Activated CD4-positive, alpha-beta memory T cell treated with anti-CD3 and anti-CD28 coated beads, Interleukin-2, amount 10 ng/mL, durations not matched to agents 7 days and 5 days (primary cell): ENCODE measurements at places on chromosomes 2 and 18.

DNA sequence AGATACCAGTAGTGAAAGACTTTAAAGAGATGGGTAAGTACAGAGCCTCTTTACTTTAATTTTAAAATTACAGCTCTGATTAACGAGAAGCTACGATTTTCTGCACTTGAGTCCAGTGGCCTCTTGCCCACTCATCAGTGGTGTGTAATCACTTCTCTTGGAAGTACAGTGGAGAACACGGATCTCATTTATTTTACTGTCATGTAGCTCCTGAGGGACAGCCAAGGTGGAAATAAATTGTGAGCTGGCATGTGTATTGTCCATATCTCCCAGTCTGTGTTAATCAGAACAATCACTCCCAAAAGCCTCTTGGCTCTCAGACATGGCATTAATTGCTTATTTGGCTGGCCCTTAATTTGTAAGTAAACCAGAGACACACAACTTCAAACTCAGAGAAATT, 69.4 kb downstream of the LOXHD1 start:
- no peak for DNase-seq
- H3K4me1 ChIP-seq = no peaks in the 10 kb centered on the region
- H3K27me3 ChIP-seq = peaks cover 32% of the 10 kb centered on the region
- H3K4me3 ChIP-seq = no peak overlapping the region

DNA sequence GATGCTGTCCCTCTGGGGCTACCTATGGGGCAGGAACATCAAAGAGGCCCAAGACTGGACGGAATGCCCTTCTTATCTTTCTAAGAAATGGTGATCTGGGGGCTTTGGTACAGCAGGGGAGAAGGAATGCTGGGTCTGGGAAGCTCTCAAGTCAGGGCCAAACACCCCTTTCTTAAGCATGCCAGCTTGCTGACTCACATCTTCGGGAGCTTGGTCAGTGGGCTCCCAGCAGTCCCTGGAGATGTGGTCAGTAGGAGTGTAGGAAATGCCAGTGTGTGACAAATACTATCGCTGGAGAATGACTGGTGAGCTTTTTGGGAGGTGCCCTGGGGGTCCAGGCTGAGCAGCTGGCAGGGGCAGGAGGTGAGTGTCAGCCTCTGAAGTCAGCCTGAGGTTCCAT, 105.0 kb upstream of the CDC42EP3 start:
- H3K4me3 ChIP-seq = no peak overlapping the region
- no peak for DNase-seq
- H3K36me3 ChIP-seq = peaks cover 7% of the 10 kb centered on the region
- no peak overlapping the region for H3K27ac ChIP-seq
- no peaks in the 10 kb centered on the region for H3K27me3 ChIP-seq

GRCh38 chr2:11024259-11024645, 112.5 kb downstream of the KCNF1 start:
- H3K4me3 ChIP-seq = no peak overlapping the region
- H3K27me3 ChIP-seq = peaks cover 2% of the 10 kb centered on the region
- H3K4me1 ChIP-seq = no peaks in the 10 kb centered on the region

DNA sequence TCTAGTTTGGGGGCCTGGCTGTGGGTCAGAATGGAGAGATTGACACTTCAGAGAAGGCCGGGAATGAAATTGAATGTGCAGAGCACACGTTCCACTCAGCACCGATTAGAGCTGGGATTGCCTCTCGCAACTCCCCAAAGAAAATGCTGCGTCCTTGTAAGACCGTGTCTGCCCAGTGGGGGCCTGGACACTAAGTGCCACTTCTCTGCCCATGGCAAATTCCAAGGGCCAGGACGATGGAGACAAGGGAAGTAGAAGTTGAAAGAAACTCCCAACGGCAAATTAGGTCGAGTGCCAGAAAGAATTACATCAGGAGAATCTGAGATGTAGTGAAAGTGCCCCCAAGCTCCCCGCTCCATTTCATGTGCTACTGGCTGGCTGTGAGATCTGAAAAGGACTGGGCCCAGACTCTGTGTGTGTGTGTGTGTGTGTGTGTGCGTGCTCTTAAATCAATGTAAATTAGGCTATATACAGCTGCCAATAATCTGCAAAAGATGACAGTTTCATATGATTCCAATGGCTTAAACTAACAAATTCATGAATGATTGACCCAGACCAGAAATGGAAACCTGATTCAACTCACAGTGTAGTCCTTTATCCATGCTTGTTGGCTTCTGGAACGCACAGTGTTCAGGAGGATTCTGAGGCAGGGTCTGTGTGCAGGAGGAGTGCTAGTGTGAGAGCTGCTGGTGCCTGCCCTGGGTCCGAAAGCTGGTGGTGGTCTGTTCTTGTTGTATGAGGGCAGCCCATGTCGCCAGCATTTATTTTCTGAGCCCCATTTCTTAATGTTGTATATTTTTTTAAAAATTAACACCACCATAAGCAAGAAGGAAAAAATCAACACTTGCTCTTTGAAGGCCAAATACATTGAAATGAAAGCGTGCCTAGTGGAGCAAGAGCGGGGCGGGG, 234.3 kb downstream of the AGAP1 start:
- no peak overlapping the region for H3K4me3 ChIP-seq
- H3K36me3 ChIP-seq = no peaks in the 10 kb centered on the region
- H3K4me1 ChIP-seq = no peaks in the 10 kb centered on the region
- no peaks in the 10 kb centered on the region for H3K27me3 ChIP-seq
- H3K27ac ChIP-seq = no peak overlapping the region

DNA sequence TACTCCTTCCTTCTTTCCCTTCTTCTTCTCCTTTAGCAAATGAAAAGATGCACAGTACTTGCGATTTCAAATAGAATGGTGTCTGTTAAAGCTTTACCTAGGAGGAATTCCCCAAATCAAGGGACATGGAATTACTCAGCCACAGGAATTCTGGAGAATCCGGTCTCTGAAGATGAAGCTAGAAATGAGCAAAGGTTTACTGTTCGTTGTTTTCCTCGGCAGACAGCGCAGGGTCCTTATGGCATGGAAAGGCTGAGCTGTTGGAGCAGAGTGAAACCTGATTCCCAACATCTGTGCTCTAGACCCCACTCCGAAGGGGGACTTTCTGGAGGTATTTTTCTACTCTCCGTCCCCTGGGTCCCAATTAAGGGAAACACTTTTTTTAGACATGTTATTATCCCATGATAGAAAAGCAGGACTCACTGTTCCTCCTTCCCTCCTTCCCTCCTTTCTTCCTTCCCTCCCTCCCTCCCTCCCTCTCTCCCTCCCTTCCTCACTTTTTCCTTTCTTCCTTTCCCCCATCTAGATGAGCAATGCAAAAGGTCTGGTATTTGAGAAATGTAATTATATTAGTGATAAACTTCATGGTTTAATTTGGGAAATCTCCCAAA, 47.1 kb downstream of the CDCA7 start:
- no peak for DNase-seq
- H3K4me1 ChIP-seq = peaks cover 8% of the 10 kb centered on the region
- H3K27ac ChIP-seq = no peak overlapping the region

GRCh38 chr18:63409301-63409700, 13.0 kb downstream of the VPS4B start:
- H3K4me3 ChIP-seq = no peak overlapping the region
- H3K27ac ChIP-seq = peak overlapping the region; percentile 82
- peak; percentile 48 for DNase-seq

GRCh38 chr2:225400060-225400511, 576 bp downstream of the NYAP2 start:
- H3K4me3 ChIP-seq = no peak overlapping the region
- DNase-seq = no peak
- H3K4me1 ChIP-seq = no peaks in the 10 kb centered on the region
- H3K36me3 ChIP-seq = no peaks in the 10 kb centered on the region
- H3K27me3 ChIP-seq = peaks cover 3% of the 10 kb centered on the region

DNA sequence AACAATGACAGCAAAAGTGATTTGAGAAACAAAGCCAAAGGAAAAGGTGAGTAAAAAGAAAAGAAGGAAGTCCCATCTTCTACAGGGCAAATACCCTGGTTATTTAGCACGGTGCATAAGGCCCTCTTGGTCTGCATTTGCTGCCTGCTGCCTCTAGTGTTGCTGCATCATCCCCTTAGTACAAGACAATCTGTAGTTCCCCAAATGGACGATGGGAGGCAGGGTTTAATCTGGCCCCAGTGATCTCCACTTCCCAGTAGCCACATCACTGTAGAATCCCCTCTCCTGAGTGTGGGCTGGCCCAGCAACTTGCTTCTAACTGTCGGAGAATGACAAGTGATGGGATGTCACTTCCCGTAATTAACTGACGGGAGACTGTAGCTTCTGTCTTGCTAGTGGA, 85.1 kb downstream of the CTAGE1 start:
- H3K4me1 ChIP-seq = peaks cover under 1% of the 10 kb centered on the region
- no peak overlapping the region for H3K27ac ChIP-seq
- no peaks in the 10 kb centered on the region for H3K36me3 ChIP-seq
- no peaks in the 10 kb centered on the region for H3K27me3 ChIP-seq

DNA sequence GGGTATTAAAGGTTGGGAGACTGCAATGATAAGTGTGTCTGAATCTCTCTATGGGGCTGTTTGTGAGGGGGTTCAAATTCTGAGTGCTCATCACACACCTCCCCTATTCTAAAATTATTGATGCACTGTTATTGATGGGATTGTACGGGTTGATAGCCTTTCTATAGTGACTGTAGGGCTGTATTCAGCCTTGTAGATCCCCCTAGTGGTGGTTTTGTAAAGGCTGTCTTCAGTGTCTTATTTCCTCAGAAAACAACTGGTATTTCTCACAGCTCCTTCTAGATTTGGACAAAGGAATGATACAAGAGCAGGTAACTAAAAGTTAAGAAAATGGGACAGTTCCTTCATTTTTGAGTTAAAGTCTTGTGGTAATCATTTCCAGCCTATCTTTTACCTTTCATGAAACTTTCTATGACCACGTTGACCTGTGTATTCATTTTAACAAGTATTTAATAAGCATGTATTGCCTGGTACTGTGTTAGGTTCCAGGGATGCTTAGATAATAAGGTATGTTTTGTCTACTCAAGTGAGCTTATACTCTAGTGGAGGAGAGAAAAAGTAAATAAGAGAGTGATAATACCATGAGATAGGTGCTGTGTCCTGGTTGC, 21.2 kb downstream of the SMAD4 start:
- no peak for DNase-seq
- H3K4me3 ChIP-seq = no peak overlapping the region
- peaks cover 43% of the 10 kb centered on the region for H3K36me3 ChIP-seq
- no peaks in the 10 kb centered on the region for H3K27me3 ChIP-seq
- H3K27ac ChIP-seq = peak overlapping the region; percentile 44

GRCh38 chr2:240893363-240893844, 2.6 kb downstream of the MAB21L4 start:
- H3K36me3 ChIP-seq = no peaks in the 10 kb centered on the region
- no peak for DNase-seq
- no peaks in the 10 kb centered on the region for H3K27me3 ChIP-seq
- no peak overlapping the region for H3K27ac ChIP-seq
- no peak overlapping the region for H3K4me3 ChIP-seq

DNA sequence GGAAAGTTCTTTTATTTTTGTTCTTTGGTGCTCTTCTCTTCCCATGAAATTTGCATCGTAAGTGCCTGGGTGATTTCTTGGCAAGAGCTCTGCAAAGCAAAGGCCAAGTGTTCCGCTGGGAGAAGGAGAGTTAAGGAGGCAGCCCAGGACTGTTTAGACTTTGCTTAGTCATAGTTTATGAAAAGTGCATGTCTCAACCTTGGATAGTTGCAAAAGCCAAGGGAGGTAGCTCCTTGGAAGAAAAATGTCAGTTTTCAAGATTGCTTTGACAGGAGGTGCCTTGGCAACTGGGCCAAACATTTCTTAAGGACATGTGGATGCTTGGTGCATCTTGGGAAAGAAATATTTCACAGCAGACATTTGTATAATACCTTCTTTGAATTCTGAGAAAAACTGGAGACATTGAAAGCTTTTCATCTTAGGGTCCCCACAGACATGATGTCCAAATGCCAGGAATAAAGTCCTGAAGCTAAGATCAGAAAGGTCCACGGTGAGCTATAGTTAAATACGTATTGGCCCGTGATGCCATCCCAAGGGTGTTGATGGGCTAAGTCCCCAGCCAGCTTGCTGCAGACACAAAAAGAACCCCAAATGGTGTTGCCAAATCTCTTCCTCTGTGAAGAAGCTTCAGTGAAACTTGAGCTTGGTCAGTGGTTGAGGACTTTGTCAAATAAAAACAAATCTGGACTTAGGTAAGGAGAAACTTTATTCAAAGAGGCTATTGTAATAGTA, 96.3 kb upstream of the THUMPD2 start:
- no peaks in the 10 kb centered on the region for H3K36me3 ChIP-seq
- no peaks in the 10 kb centered on the region for H3K4me1 ChIP-seq
- H3K4me3 ChIP-seq = no peak overlapping the region
- no peak for DNase-seq

GRCh38 chr2:25229279-25230197, 61.2 kb upstream of the POMC start:
- peaks cover 16% of the 10 kb centered on the region for H3K4me1 ChIP-seq
- no peaks in the 10 kb centered on the region for H3K27me3 ChIP-seq

- H3K27me3 ChIP-seq = peaks cover 44% of the 10 kb centered on the region
- H3K27ac ChIP-seq = no peak overlapping the region
- H3K4me1 ChIP-seq = peaks cover 11% of the 10 kb centered on the region
- DNase-seq = peak; percentile 16
- H3K4me3 ChIP-seq = no peak overlapping the region
Observed at GRCh38 chr2:20443276-20443920, 3.5 kb upstream of the RHOB start.

DNA sequence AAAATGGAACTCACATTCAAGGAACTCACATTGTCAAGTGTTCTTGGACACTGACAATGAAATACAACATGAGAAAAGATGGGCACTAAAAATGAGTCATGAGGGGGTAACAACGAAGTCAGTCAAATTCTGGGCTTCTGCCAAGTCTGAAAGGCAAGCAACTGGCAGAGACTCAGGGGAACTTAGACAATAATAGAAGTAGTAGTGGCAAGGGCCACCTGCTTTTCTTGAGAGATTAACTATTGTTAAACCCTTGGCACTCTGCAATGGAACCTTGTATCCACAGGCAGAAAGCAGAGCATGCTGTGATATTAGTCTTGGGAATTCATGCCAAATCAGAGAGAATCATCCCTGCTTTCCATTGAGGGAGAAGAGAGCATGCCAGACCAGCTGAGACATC, 382.6 kb upstream of the CDH2 start:
- no peaks in the 10 kb centered on the region for H3K4me1 ChIP-seq
- H3K27me3 ChIP-seq = no peaks in the 10 kb centered on the region
- H3K27ac ChIP-seq = no peak overlapping the region
- no peaks in the 10 kb centered on the region for H3K36me3 ChIP-seq
- no peak overlapping the region for H3K4me3 ChIP-seq

- no peaks in the 10 kb centered on the region for H3K4me1 ChIP-seq
- no peak overlapping the region for H3K4me3 ChIP-seq
- peaks cover 35% of the 10 kb centered on the region for H3K27me3 ChIP-seq
Observed at GRCh38 chr2:202056611-202057010, 16.4 kb upstream of the KIAA2012 start.
